A549 treated with CpdA at 1 μM for 4 hours (cell line): ENCODE measurements at places on chromosomes 2 and 18. TPM values are rescaled to one million over a fixed set of nuclear protein-coding genes. Genes with fewer than 3 reads are reported as not detected.

CXCR2 gene
- not detected in 5 replicates for total RNA-seq

ACKR3 gene
- 25.4 to 36.2 TPM (median 31.7 TPM) in 5 replicates for total RNA-seq

MYO5B gene
- total RNA-seq: 12.3 to 14.5 TPM (median 12.7 TPM) in 5 replicates

HMSD gene
- 0.34 to 0.59 TPM (median 0.54 TPM) in 3 of 5 replicates, not detected in the others for total RNA-seq

TIMM21 gene
- total RNA-seq: 53.5 to 69.7 TPM (median 62.0 TPM) in 5 replicates

CROCC2 gene
- total RNA-seq: not detected in 5 replicates

SNTG2 gene
- total RNA-seq: not detected in 5 replicates

ASXL3 gene
- total RNA-seq: not detected in 5 replicates

DSC3 gene
- total RNA-seq: 1.3 to 2.1 TPM (median 1.8 TPM) in 5 replicates

GCG gene
- not detected in 5 replicates for total RNA-seq

SATB2 gene
- total RNA-seq: 2.9 to 4.2 TPM (median 3.4 TPM) in 5 replicates

RGPD4 gene
- 0.06 to 0.07 TPM (median 0.06 TPM) in 4 of 5 replicates, not detected in the other for total RNA-seq

SLC19A3 gene
- 2.5 to 3.6 TPM (median 2.8 TPM) in 5 replicates for total RNA-seq

DHRS9 gene
- total RNA-seq: 3.1 to 4.2 TPM (median 3.6 TPM) in 5 replicates
